Naive thymus-derived CD8-positive, alpha-beta T cell (primary cell): ENCODE measurements at places on chromosomes 7 and 10. TPM values are rescaled to one million over a fixed set of nuclear protein-coding genes. Genes with fewer than 3 reads are reported as not detected.

The CEP41 gene
- polyA plus RNA-seq: 54.8 TPM

The SLC37A3 gene
- 8.6 TPM for polyA plus RNA-seq

The IKZF1 gene
- 145 TPM for polyA plus RNA-seq

The LRRC27 gene
- polyA plus RNA-seq: 4.7 TPM

The FXYD4 gene
- not detected for polyA plus RNA-seq

The GIMAP1 gene
- 67.1 TPM for polyA plus RNA-seq

The SERPINE1 gene
- not detected for polyA plus RNA-seq

The UPK3B gene
- not detected for polyA plus RNA-seq

The ZNHIT1 gene
- polyA plus RNA-seq: 57.4 TPM

The NODAL gene
- polyA plus RNA-seq: not detected

The GATA3 gene
- polyA plus RNA-seq: 27.7 TPM

The CUZD1 gene
- polyA plus RNA-seq: 0.83 TPM

The CYP26C1 gene
- not detected for polyA plus RNA-seq

The VPS37D gene
- not detected for polyA plus RNA-seq

The LRRD1 gene
- not detected for polyA plus RNA-seq

The NXPH1 gene
- polyA plus RNA-seq: not detected

The GHRHR gene
- polyA plus RNA-seq: not detected

The TLX1 gene
- not detected for polyA plus RNA-seq

The TUBB8 gene
- not detected for polyA plus RNA-seq

The PRSS37 gene
- polyA plus RNA-seq: not detected

The TMED4 gene
- 80.4 TPM for polyA plus RNA-seq

The CALHM3 gene
- not detected for polyA plus RNA-seq

The FAM25C gene
- polyA plus RNA-seq: not detected

The MYL7 gene
- not detected for polyA plus RNA-seq

The MGMT gene
- 37.6 TPM for polyA plus RNA-seq

The EXOSC1 gene
- 67.4 TPM for polyA plus RNA-seq

The ANKRD61 gene
- 0.36 TPM for polyA plus RNA-seq

The PKD2L1 gene
- polyA plus RNA-seq: not detected

The SFRP4 gene
- not detected for polyA plus RNA-seq

The TMEM176A gene
- 0.18 TPM for polyA plus RNA-seq

The WDR37 gene
- 15.9 TPM for polyA plus RNA-seq

The SLC39A12 gene
- polyA plus RNA-seq: not detected

The CHN2 gene
- 11.1 TPM for polyA plus RNA-seq

The KIF20B gene
- polyA plus RNA-seq: 15.2 TPM

The MTERF1 gene
- polyA plus RNA-seq: 12.1 TPM

The SH2D4B gene
- polyA plus RNA-seq: not detected

The TRPV5 gene
- polyA plus RNA-seq: not detected

The ALOX5 gene
- polyA plus RNA-seq: 1.8 TPM

The TUBAL3 gene
- polyA plus RNA-seq: not detected

The PDGFA gene
- polyA plus RNA-seq: not detected

The TAS2R3 gene
- not detected for polyA plus RNA-seq
